ENCODE measurements at places on chromosomes 4 and X.

- DNase-seq = no peak
Measured at GRCh38 chr4:57094832-57095223, 15.4 kb downstream of the IGFBP7 start.

- no peak for DNase-seq
Measured at GRCh38 chr4:60923075-60923474, 277.1 kb upstream of the ADGRL3 start.

- no peak for DNase-seq
Measured at GRCh38 chrX:10206317-10206716, 49.5 kb downstream of the CLCN4 start.

GRCh38 chrX:42089031-42089430 lies 165.7 kb upstream of the CASK start:
- DNase-seq = no peak

DNA sequence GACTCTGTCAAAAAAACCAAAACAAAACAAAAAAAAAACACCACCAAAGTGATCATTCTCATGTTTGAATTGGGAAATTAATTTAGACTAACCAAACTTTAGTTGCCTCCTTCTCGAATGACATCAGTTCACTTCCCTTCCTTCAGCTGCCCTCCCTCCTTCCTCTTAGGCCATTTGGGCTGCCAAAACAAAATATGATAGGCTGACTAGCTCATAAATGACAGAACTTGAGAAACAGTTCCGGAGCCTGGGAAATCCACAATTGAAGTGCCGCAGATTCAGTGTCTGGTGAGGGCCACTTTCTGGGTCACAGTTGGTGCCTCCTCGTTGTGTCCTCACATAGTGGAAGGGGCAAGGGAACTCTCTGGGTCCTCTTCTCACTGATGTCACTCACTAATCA lies 16.1 kb upstream of the WAS start:
- DNase-seq = no peak

- DNase-seq = no peak
Measured at GRCh38 chr4:4470208-4470607, 71.6 kb downstream of the STX18 start.

DNA sequence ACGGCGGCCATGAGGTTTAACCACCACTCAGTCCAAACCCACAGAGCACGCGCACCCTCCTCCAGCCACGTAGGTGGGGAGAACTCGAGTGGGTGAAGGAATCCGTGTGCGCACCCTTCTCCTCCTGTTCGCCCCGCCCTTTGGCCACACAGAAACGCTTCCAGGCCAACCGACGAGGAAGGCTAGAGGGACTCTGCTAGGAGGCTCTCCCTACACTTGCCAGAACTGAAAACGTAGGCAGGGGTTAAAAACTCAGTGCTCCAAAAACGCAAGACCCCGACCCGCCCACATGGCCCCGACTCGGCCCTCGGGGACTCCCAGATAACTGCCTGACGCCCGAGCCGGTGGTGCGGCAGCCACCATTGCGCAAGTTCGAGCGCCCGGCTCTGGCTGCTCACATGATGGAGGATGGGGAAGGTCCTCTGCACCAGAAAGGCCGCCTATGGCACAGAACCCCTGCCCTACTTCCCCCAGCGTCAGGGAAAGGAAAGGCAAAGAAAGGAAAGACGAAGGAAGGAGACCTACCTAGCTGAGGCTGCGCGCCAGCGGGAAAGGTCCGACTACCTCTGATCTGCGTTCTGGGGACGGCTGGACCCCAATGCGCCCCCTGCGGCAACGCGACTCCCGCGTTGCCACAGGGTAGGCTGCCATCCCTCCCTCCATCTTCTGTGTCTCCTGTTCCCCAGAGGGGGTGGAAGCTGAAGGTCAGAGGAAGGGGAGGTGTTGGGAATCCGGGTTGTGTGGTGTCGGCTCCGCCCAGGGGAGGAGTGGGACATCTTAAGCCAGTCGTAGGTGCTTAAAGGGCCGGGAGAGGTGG lies 201.9 kb upstream of the AGTR2 start:
- no peak for DNase-seq

GRCh38 chr4:3287271-3287971 lies 5.4 kb upstream of the RGS12 start:
- DNase-seq = no peak

DNA sequence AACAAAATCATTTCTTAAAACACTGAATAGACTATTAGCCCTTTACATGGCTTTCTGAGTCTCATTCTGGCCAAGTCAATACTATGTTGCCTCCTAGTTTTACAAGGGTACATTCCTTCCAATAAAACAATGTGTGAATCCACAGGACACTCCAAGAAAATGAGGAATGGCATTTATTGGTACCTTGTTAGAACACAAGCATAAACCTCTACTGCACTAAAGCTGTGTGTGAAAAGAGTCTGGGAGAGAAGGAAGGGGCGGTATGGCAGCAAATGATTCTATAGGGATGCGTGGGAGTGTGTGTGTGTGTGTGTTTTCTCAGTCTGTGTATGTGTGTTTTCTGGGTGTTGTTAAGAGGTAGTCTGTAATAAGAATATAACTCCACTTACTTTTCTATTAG lies 48.9 kb downstream of the CXCL1 start:
- DNase-seq = no peak

GRCh38 chr4:72375073-72375736 lies 193.8 kb downstream of the ADAMTS3 start:
- DNase-seq = no peak

Measured in central memory CD8-positive, alpha-beta T cell (primary cell).